ENCODE measurements at places on chromosomes 2 and 18.
A peak's percentile ranks its signal among the peaks of the same experiment; 100 is the strongest.

- DNase-seq, result no peak
Measured at GRCh38 chr2:48529194-48529593, 760 bp upstream of the STON1 start.

DNA sequence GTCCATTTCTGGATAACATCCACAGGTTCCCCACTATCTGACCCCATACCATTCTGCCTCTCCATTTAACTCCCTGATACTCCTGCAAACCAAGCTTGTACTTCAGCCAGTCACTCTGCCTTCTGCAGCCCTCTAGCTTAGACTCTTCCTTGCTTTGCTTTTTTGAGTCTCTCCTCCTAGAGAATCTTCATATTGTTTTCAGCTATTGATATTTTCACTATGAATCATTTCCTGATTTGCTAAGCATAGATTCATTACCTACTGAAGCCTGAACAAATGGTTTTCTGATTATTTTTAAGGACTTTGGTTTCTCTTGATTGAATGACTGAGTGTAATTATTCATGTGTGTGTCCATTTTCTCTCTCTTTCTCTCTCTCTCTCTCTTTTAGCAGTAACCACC lies 2102.3 kb upstream of the CELF4 start:
- DNase-seq, result no peak

DNA sequence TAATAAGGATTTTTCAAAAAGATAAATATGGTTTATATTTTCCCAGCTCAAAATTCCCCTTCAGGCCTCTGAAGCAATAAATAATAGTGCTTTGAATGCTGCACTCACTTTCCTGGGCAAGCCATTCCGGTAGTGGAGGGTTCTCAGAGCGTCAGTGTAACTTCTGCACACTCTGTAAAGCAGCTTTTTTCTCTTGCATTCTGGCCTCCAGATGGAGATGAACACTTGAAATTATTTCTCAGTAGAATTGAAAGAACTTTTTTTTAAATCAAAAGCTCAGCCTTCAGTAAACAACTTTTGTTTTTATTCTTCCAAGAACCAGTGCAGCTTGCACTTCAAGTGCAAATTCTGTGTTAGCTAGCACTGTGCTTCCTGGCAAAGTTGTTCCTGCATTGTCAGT lies 281.1 kb upstream of the RAB12 start:
- no peak for DNase-seq

- no peak for DNase-seq
Measured at GRCh38 chr2:128781166-128781565, 462.5 kb upstream of the HS6ST1 start.

DNA sequence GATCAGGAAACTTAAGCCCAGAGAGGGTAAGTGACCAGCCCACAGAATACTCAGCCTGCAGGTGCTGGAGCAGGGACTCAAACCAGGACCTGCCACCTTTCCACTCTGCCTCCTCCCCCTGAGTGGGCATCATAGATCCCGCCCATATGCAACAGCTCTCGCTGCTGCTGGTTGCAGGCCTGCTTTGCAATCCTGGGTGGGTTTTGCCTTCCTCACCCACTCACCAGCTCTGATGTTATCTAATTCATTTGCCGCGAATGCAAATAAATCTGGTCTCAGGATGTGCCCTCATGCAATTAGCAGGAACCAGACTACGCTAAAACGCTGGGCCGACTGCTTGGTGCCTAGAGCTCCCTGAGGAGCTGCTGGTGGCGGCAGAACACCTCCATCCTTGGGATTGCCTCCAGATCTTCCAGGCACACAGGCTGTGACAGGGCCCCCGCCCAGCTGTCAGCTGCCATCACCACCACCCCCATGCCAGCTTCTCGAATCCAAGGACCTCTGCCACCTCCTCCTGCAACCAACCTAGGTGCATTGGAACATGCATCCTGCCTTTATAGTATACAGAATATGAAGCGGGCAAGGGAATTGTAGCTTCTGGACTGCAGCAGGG lies 28.8 kb downstream of the CNGA3 start:
- DNase-seq, result no peak

DNA sequence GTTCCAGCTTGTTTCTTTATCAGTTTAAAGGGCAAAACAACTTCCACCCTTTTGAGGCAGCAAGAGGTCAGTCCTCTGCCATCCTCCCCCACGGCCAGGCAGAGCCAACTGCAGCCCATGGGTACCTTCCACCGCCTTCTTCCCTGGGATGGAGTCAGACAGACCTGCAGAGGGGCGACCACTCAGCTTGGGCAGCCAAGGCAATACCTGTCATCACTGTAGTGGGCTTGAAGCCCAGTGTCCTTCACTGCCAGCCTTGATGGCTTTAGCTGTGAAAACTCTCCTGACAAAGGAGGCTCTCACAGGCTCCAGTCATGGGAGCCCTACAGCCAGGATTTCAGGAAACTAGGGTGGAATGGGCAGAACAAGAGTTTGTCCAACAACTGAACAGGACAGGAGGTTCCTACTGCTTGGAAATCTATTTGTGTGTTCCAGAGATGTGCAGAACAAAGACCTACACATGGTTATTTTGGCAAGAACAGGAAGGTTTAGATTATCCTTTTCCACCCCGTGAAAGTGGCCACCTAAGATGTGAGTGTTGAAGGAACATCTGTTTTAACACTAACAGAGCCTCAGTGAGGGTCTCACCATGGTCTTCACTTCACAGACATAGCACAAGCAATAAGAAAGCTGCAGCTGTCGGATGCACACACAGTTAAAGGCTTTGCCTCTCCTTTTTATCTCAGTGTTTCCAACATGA lies 93.9 kb upstream of the RMDN2 start:
- no peak for DNase-seq

DNA sequence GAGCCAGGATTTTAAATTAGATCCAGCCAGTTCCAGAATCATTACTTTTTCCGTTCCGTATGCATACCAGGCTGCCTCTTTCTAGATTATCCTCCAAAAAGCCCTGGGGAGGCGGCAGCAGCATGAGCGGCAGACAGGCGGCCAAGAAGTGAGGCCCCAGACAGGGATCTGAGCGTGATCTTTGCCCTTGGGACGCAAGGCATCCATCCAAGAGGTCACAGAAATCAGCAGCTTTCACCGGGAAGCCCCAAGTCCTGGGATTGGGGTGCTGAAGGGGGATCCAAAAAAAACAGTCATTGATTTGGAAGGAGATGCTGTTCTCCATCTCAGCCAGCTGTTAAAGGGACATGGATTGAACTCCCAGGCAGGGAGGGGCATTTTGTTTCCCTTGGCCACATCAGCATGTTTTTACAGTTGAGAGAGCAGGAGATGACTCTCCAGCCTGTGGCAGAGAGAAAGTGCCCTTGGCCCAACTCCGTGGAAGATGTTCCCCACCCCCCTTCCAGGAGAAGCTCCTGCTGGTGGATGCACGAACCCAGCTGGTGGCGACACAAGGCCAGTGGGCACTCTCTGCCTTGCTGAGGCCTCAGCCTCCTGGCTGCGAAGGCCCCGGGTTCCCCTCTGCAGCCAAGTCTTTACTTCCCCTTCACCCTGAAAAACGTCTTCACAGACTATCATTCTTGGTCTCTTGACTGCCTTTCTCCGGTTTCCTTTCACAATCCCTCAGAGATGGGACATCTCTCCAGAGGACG lies 265.6 kb downstream of the ANAPC1 start:
- peak; percentile 61 for DNase-seq
